ENCODE measurements at places on chromosomes 11 and 22.

GRCh38 chr11:97856666-97857065, 1164.1 kb upstream of the CNTN5 start:
- DNase-seq: no peak

DNA sequence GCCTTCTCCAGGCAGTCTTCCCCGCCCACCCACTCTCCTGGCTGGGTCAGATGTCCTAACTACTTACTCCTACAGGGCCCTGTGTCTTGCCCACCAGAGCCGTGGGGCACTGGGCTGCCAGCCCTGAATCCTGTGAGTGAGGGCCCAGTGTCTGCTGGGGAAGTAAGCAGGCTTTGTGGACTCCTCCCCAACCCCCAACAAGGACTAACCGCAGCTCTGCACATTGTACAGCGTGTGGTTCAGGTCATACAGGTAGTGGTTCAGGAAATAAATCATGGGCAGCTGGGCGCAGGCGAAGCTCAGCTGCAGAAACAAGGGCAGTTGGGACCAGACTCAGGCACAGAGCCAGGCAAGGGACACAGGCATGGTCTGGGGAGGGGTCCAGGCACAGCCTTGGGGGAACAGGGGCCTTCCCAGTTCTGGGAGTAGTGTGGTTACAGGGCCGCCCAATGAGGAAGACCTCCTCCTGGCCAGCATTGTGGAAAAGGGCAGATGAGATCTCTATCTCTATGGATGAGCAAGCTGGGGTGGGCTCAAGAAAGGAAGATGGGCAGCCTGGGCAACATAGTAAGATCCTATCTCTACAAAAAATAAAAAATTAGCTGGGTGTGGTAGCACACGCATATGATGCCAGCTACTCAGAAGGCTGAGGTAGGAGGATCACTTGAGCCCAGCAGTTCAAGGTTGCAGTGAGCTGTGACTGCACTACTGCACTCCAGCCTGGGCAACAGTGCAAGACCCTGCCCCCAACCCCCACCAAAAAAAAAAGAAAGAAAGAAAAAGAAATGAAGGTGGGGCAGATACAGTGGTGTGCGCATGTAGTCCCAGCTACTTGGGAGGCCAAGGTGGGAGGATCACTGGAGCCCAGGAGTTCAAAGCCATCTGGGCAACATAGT, 5.5 kb downstream of the UNC93B1 start:
- no peak for DNase-seq

DNA sequence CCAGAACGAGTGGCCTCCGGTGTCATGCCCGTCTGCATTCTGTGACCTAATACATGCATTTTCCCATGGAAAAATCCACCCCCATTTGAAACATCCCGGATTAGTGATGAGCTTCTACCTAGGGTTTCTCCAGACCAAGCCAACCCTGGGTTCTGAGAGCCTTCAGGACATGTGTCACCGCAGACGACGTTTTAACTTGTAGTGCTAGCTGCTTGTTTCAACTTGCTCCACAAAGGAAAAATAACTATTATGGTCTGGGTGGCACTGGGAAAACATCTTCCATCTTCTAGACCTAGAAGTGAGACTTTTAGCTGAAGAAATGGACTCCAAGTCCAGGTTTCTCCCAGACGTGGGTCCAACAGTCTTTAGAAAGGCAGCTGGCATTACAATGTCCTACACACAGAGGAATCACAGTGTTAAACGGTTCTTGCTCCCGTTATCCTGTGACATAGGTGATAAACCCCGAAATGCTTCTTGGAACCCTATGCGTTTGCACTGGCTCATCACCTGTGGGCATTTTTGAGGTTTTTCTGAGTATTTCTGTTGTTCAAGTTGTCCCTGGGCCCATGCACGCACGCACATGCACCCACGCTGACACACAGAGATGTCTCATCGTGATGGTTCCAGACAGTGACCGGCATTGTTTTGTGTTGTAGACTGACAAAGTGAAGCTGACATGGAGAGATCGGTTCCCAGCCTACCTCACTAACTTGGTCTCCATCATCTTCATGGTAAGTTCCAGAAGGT, 46.6 kb upstream of the FADD start:
- DNase-seq: no peak

DNA sequence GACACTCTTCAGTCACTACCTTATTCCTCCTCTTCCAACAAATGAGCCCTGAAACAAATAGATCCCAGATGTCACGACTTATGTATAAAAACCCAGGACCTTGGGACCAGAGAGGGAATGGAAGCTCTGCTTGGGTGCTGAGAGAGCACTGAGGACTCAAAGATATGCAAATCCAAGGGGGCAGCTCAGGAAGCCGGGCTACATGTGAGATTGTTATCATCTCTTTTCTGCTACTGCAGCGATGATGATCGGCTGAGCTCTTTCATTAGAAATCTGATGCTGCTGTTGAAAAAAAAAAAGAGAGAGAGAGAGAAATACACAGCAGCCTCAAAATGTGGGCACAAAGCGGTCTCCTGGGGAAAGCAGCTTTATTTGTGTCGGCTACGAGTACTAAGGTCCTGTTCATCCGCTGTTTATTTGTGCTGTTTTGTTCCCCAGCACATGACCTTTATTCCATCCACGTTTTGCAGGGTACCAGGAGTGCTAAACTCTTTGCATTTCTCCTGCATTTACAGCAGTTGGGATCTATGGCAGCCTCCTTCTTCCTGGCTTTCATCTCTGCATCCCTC, 120.2 kb downstream of the TRIM29 start:
- DNase-seq: no peak

GRCh38 chr11:121521145-121522042, 68.6 kb upstream of the SORL1-AS1 start:
- DNase-seq: no peak
